Effector CD4-positive, alpha-beta T cell (primary cell): ENCODE measurements at places on chromosomes 2 and 18.

DNA sequence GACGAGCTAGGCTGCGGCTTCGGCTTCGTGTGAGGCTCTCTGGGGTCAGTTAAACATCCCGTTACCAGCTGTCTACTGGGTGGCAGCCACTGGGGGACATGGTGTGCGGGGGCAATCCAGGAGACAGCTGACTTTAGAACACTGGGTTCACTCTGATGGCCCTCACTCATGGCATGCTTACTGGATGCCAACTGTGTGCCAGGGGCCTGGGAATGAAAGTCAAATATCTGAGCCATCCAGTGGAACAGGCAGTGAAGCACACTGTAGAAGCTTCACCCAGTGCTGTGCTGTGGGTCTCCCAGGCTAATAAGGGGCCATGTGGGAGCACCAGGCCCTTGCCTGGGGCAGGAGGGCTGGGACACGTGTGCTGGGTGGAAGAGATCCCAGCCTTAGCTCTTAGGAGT, 48.3 kb downstream of the GLI2 start:
- DNase-seq, result no peak

- no peak for DNase-seq
Observed at GRCh38 chr2:152067823-152068222, 31.0 kb downstream of the CACNB4 start.

GRCh38 chr18:63309422-63309821, 10.1 kb downstream of the BCL2 start:
- peak; percentile 21 for DNase-seq

- DNase-seq, result no peak
Observed at GRCh38 chr2:241637795-241638660, 535 bp downstream of the ATG4B start.

DNA sequence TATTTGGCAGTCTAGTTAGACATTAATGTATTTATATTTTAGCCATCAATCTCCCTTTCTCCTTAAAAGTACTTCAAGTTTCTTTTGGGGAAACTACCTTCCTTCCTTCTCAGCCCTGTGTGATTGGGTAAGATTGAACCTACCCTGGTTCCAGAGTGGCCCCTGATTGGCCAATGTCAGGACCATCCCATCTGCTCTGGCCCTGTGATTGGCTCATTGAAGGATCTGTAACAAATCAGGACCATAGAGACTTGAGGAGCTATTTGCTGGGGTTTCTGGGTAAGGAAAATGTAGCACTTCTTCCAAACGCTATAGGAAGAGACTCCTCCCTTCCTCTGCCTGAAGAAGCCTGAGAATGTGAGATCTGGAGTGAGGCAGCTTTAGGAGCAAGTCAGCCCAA, 59.3 kb downstream of the AQP4 start:
- DNase-seq, result no peak

GRCh38 chr2:54685263-54685775, 38.1 kb upstream of the EML6 start:
- DNase-seq, result no peak

GRCh38 chr2:204346906-204347305, 198.4 kb upstream of the PARD3B start:
- DNase-seq, result no peak

- peak; percentile 30 for DNase-seq
Observed at GRCh38 chr2:55419233-55419678, 400 bp downstream of the CCDC88A start.

DNA sequence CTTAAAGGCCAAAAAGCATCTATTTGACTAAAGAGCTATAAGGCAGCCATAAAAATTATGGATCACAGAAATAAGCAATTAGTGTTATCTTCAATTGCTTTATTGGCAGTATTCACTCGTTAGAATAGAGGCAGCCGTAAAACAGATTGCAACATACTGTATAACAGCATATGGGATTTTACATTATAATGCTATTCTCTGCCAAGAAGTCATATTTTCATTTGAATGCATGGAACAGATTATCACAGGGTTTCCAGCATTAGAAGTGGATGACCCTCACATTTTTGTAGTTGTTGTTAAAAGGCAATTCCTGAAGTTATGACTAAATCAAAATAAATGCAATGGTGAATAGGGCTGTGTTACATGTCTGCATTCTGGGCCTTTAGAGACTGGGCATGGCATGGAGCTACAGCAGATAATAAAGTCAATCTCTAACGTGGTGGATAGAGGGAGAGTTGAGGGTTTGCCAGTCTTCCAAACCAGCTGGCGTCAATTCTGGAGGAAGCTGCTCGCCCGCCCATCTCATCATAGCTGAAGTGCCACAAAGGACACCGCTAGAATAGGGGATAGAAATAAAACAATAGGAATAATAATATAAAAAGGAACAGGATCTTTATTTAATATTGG, 155.4 kb upstream of the VRK2 start:
- no peak for DNase-seq

- DNase-seq, result no peak
Observed at GRCh38 chr2:36789181-36789804, 92.8 kb downstream of the VIT start.

DNA sequence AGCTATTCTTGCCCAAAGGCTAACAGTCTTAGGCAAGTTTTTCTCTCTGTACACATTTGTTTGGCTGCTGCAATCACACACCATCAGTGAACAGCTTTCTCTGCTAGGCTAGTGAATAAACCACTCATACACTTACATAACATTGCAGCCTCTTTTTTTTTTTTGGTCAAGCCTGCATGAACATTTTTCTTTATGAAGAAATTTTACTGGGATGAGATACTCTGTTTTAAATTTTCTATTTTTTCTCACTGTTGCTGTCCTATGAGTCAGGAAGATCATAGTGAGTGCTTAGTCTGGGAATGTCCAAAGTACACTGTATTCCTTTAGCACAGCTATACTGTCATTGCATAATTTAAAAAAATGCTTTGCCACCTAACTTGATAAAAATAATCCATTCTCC, 58.5 kb downstream of the ROCK1 start:
- DNase-seq, result no peak

- no peak for DNase-seq
Observed at GRCh38 chr2:23283653-23284052, 101.3 kb upstream of the KLHL29 start.

DNA sequence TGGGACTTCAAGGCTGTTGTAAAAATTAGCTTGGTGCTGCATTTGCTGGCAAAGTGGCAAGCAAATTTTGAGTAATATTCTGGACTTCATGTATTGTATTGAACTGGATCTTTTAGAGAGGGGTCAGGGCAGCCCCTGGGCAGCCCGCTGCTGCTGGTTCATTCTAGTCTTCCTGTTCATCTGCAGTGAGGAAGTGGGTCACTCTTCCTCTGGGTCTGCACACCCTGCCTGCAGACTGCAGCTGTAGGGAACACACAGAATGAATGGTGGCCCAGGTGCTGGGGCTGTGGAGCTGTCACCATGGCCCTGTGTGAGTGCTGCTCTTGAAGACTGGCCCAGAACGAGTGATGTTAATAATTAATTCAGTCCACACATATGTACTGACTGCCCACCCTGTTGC, 9.4 kb downstream of the SH3RF3 start:
- DNase-seq, result no peak

DNA sequence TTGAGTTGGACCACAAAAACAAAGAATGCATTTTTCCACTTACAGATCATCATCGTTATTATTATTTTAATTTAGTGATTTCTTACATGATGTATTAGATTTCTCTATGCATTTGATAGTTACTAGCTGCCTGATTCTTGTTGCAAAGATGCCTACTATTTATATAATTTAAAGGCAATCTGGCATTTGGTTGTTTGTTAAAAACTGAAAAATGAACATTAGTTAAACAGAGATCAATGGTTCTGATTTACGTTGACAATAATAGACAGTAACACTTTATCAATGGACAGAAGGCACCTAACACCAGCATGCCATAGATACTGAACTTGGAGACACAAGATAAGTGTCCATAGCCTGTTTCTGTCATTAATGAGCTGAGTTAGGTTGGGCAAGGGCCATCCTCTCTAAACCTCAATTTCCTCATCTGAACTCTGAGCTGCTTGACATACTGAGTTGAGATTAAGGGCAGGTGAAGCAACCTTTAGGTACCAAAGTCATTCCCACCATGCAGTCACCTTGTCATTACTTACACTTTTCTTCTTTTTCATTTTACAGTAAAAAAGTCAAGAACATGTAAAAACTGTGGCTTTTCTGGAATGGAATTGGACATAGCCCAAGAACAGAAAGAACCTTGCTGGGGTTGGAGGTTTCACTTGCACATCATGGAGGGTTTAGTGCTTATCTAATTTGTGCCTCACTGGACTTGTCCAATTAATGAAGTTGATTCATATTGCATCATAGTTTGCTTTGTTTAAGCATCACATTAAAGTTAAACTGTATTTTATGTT, 3.1 kb downstream of the CCL20 start:
- DNase-seq, result no peak

GRCh38 chr2:44777537-44777936, 164.0 kb upstream of the SIX3 start:
- DNase-seq, result no peak

- DNase-seq, result no peak
Observed at GRCh38 chr2:189954989-189955388, 107.5 kb downstream of the MSTN start.

DNA sequence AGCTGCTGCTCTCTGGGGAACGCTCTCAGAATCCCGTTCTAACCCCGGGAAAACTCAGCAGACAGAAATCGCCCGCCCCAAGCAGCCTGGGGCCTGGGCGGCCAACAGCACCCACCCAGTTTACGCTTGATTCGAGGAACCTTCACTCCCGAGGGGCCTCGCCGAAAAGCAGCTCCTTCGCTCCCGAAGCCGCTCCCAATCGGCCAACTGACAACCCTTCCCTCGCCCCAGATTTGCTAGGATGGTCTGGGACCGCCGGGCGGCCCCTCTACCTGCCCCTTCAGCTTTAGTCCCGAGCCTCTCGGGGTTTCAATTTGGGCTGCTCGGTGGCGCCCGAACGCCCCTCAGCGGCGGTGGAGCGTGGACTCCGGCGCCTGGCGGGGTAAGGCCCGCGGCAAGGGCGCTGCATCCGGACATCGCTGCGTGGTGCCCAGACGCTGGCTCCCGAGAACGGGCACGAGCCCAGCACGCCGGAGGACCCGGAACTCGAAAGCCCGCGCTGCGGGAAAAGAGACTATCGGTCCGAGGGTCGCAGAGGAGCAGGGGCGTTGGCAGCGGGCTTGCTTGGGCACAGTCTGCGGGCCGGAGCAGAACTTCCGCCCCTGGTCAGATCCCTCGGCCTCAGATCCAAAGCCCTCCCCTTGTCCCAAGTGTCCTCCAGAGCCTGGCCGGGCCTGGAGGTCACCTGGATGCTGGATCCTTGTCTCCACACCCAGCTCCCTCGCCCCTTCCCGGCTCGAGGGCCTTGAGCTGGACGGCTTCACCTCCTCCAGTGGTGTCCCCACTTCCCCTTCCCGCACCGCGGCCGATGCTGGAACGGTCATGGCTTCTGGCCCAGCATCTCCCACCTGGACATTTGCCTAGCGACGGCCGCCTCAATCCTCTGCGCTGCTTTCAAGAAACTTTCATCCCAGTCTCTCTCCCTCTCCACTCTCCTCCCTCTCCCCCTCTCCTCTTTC, 3.0 kb upstream of the OTX1 start:
- DNase-seq, result no peak

DNA sequence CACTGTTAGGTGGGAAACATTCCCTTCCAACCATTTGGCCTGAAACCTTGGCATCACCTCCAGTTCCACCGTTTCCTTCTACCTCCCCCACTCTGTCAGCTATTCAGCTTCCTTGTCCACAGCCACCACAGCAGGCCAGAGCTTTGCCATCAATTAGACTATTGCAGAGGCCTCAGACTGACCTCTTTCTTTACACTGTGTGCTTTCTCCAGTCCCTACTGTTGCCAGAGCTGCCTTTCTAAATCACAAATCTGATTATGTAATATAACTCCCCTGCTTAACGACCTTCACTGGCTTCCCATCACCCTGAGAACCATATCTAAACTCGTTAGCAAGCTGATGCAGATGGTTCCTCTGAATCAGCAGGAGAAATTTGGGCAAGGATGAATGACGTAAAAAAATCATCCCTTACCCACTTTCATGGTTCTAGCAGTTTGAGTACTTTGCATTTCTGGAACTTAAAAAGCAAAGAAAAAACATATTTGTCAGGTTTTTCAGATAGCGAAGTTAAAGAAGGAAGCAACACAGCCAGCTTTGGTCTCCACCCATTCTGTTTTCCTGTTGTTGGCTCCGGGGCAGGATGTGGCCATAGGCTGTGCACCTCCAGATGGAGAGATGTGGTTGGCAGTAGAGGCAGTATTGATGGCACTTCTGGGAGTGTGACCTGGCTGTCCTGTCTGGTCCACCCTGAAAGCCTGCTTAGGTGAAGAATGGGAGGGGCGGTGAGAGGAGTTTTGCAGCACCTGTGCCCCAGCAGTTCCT, 422.1 kb downstream of the PARD3B start:
- peak; percentile 23 for DNase-seq

GRCh38 chr18:57961876-57962505, 82.0 kb upstream of the NEDD4L start:
- DNase-seq, result no peak

GRCh38 chr18:44186001-44186400, 494.7 kb upstream of the SETBP1 start:
- DNase-seq, result no peak

- DNase-seq, result no peak
Observed at GRCh38 chr2:238528953-238529781, 102.4 kb downstream of the ASB1 start.

DNA sequence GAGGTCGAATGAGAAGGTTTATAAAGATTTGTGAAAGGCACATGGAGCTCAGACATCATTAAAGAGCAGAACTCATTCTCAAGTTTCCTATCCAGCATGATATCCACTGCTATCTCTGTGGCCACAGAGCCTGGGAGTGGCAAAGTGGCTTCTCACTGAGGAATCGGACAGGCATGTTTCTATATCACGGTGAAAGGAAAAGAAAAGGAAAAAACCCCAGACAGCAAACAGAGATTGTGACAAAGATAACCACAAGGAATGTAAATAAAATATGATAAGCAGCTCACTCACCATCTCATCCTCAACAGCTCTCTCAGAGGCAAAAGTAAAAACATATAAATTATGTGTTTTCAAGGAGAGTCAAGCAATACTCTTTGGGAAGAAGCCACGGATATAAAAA, 2.5 kb downstream of the PID1 start:
- no peak for DNase-seq
